NCI-H510A (cell line): ENCODE measurements at places on chromosomes 1 and 21.

DNA sequence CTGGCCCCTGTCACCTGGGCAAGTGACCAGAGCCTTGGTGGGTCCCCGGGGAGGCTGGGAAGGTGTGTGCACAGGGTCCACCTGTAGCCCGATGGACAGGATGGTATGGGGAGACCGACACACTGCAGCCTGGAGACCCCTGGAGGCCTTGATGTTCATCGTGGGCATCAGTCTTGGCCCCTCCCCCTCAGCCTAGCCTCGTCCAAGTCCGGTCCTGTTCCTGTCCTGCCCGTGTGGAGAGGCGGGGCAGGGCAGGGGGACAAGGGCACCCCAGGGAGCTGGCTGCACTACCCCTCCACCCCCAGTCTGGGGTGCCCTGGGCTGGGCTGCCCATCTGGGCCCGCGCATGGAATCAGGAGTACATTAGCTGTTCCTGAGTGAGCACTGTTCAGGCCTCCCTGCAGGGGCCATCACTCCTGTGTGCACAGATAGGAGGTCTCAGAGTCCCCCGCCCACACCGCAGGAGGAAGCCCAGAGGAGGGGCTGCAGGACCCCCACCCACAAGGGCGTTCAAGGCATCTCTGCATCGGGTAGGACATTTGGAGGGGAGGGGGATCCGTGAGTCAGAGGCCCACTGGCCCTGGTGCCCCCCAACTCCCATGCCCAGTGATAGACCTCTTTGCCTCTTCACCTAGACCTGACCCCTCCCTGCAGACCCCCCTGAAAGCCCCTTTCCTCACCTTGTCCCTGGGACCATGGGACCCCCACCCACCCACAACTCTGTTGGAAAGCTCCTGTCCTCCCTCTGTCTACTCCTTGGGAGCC lies 63.2 kb downstream of the WNT9A start:
- no peak for DNase-seq

DNA sequence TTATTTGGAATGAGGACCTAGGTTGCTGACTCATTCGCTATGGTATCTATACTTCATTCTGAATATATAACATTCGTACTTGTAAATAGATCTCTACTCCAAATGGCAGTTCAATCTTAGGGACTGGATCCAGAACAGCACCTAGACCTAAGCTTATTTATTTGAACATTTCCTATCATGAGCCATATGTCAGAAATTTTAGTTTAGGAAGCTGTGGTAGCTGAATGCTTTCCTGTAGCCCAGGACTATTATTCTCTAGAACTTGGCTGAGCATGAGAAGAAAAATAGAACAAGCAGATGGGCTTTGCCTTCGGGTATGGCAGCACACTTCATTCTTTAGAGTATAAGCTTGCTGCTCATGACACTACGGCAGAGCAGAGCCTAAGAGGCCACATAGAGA lies 1114.4 kb upstream of the B3GALT2 start:
- DNase-seq, result no peak

DNA sequence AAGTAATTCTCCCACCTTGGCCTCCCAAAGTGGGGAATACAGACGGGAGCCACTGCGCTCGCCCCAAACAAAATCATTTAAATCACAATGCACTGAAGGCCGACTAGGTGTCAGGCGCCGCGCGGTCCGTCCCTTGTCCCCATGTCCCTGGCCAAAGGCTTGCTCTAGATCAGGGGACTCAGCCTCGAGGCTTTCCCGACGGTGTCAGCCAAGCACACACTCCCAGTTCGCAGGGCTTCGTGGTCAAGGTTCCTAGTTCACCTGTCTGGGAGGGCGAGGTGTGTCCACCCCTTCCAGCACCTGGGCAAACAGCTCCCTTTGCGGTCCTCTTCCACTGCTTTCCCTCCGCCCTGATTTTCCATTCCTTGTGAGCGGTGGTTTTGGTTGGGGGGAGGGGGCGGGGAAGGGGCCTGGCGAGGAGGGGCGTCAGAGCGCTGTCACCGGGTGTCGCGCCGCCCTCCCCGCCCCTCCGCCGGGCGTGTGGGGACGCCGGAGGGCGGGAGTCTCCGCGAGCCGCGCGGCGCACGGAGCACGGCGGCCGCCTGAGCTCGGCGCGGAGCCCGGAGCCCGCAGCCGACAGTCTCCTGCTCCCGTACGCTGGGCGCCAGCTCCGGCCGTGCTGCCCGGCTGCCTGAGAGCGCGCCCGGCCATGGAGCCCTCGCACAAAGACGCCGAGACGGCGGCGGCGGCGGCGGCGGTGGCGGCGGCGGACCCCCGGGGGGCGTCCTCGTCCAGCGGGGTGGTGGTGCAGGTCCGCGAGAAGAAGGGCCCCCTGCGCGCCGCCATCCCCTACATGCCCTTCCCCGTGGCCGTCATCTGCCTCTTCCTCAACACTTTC lies at the start of gene STUM:
Gene STUM, plus strand, starts transcription at position 509 of the 838 bp plus-strand sequence. Its CDS starts 141 bp downstream, at position 650.
- peak; percentile 72 for DNase-seq

DNA sequence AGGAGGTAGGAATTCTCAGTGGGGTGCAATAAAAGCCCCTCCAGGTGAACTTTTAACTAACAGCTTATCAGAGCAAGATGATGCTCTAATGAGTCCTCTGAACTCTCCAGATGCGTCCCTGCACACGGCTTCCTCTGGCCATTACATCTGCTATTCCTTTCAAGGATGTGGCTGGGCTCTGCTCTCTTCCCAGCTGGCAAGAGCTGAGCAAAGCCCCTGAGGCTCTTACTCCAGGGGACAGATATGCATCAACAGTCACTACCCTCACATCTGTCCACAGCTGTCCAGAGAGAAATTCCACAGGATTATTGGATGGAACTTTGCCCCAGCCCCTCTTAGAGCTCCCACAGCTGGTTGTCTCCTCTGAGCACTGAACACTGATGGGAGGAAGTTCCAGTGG lies 267.8 kb downstream of the C1orf94 start:
- DNase-seq, result no peak

DNA sequence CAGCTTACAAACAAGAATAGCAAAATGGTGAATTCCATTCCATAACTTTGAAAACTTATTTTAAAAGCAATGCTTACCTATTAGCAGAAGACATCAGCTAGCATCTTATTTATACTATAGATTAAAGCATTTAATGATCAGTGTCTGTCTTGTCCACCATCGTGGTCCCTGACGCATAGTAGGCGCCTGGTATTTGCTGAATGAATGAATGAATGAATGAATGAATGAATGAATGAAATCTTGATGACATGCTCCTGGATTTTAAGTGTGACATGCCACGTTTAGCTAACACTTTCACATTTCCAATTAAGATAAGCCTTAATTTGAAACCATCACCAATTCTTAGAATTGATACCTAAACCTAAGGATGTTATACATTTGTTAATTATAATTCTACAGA lies 39.9 kb downstream of the COP1 start:
- no peak for DNase-seq

- no peak for DNase-seq
Observed at GRCh38 chr21:33402001-33402979, 923 bp upstream of the IFNGR2 start.

DNA sequence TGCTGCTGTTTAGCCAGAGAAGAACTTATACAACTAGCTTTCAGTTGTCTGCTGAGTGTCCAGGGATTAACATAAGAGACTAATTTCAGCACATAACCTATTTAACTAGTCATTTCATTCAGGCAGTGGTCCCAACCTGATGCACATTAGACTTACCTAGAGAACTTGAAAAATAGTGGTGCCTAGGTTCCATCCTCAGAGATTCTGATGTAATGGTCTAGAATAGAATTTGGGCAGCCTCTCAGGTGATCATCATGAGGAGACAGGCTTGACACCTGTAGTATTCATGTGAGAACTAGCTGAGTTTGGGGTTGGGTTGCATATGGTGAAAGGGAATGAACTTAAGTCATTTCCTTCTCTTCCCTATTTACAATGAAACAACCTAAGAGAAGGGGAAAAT lies 24.8 kb downstream of the CNST start:
- DNase-seq, result no peak

GRCh38 chr1:12384836-12385456 lies 155.1 kb downstream of the VPS13D start:
- DNase-seq, result no peak

GRCh38 chr1:215375381-215375780 lies 191.7 kb upstream of the KCTD3 start:
- no peak for DNase-seq
